ENCODE measurements at places on chromosomes 4 and X.

DNA sequence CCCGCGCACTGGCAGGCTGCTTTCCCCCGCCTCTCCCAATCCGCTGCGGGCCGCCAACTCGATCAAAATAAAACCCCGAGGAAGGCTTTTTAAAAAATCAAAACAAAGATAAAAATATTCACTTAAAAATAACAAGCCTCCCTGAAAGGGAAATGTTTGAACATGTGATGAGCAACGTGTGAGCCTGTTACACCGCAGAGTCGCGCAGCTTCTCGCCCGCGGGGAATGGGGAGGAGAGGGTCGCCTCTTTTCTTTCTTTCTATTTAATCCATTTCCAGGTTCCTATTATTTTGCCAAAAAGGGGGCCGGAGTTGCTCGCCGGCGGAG, 326.0 kb upstream of the F9 start:
- no peak for DNase-seq

DNA sequence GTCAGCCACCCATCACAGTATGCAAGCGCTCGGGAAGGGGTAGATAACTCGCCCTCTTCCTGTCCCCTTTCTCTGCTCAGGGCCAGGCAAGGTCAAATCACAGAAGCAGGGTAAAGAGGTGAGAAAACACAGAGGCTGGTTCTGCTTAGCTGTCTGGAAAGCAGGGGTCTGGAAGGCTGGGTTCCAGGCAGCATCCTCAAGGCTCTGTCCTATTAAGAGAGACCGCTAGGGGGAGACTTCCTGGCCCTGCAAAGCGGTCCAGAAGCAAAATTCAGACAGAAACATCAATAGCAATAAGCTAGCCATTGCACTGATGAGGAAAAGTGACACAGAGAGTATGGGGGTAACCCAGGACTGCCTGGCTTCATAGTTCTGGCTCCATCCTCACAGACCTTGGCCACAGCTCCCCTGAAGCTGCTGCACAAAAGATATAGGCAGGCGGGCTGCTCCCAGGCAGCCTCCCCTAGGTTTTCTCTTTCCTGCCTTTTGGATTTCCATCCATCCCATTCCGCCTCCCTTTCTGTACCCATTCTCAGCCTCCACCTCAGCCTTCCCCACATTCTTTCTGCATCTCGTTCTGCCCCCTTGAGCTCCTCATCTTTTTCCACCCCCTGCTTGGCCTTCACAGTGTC, 308.5 kb downstream of the EVC2 start:
- no peak for DNase-seq

DNA sequence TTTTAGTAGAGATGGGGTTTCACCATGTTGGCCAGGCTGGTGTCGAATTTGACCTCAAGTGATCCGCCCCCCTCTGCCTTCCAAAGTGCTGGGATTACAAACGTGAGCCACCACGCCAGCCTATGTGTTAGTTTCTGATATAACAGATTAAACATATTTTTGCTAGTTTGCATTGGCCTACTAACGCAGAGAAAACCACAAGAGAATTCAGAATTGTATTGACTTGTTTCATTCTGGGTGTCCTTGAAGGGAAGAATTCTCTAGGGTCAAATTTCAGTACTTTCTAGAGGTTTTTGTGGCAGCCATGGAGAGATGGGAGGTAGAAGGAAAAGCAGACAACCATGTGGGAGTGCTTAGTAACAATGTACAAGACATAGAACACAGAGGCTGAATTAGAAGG, 46.1 kb upstream of the BMPR1B start:
- no peak for DNase-seq

- DNase-seq, result no peak
These were observed 558.2 kb upstream of the DIPK2B start for GRCh38 chrX:45758738-45759397.

DNA sequence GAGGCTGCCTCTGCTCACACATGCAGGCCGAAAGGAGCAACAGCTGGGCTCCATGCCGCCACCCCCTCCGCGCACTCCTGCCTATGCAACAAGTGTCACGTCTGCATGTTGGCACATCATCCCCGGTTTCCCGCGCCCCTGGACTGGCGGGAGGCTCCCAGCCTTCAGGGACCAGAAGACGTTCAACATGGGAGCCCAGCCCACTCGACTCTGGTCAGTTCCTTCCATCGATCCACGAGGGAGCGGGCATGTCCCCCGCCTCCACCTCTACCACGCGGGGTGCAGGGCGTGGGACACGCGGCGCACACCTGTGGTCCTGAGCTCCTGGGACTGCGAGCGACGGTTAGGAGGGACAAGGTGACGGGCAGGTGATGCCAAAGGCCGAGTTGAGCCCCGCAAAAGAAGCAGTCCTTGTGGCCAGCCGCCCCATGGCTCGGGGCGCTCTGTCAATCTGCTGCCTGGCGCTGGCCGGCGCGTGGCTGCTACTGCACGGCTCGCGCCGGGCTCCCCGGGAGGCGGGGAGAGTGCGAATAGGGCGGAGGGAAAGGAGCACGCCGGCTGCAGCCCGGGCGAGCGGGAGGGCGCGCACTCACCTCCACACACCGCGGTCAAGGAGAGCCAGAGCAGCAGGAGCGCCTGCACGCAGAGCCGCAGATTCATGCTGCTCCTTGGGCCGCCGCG, 645 bp downstream of the APLN start:
- peak; percentile 41 for DNase-seq

DNA sequence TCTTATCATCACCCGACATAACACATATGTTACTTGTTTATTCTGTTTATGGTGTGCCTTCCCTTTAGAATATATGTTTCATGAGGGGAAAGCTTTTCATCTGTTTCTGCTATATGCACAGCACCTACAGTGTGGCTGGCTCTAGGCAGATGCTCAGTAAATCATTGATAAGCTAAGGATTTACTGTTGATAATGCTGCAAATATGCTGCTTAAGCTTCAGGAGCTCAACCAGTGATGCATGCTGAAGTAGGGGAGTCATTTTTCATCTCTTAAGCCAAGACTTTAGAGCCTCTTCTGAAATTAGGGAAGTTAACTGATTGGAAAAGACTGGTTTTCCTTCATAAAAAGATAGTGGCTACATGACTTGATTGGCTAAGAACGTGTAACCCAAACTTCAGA, 16.4 kb downstream of the FAT4 start:
- no peak for DNase-seq

DNA sequence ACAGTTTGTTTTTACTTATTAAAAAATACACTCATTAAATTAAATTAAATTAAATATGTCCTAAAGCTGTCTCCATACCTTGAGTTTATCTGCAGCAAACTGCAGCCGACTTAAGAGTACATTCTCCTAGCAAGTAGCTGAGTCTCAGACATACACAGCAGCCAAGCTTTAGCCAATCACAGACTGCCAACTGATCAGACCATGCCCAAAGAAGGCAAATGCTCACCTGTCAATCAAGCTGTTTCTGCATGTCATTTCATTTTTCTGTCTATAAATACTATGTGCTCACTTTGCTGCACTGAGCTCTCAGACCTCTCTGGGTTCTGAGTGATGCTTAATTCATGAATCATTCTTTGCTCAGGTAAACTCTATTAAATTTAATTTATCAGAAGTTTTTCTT, 280.9 kb upstream of the EPHA5 start:
- no peak for DNase-seq

DNA sequence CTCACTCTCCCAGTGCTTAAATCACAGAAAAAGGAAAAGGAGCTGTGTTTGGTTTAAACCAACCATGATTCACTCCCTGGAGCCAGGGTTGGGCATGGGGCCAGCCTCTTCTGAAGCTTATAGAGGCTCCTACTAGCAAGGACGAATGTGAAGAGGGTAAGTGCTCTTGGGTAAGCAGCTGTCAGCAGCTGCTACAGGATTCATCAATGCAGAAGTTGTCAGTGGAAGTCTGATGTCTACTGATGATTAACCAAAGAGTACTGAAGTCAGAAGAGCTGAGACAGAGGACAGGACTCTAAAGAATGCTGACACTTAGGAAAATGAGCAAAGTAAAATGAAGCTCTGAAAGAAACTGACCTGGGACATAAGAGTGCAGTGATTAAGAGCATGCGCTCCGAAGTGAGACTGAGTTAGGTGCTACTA, 32.7 kb upstream of the JADE1 start:
- DNase-seq, result peak; percentile 81

DNA sequence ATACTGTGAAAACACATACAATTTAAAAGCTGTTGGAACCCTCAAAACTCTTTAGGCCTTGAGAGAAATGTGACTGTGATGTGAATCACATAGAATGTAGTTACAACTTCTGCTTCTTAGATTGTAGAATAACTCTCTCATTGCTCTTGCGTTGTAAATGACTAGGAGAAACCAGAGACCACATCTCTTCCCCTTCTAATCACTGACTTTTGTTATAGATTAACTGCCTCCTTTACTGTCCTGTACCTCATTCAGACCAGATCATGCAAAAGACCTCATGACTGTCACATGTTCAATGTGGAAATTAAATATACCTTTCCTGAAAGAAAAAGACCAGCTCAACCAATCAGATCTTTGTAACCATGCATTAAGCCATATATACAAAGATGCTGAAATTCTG, 43.2 kb upstream of the NEIL3 start:
- DNase-seq, result no peak

DNA sequence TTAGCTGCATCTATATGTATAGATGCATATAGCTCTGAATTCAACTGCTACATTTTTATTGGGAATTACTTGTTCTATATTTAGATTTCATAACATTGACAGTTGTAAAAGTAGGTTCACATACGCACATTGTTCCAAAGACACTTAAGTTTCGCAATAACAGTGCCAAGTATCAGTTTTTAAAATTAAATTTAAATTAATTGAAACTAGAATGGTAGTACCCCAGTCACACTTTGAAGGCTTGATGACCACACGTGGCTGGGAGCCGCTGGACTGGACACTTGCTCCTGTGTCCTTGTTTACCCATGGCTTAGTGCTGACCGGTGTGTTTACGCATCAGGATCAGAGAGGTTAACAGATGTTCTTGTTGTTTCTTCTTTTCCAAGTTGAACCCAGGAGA, 140.7 kb upstream of the PSAPL1 start:
- no peak for DNase-seq

DNA sequence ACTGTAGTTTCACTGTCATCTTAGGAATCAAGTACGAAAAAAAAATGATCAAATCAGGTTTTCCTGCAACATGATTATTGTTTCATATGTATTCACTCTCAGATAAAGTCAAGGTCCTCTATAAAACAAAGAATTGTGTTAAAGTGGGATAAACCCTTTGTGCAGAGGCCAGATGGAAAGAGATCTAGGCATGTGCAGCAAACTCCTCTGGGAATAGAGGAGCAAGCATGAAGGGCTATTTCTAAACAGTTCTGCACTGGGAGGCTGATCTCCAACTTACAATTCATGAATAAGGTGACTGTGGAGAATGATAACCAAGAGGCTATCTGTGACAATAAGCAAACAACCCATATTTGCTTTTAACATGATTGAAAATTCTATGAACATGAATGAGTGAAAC, 2.4 kb upstream of the WDFY3 start:
- peak; percentile 42 for DNase-seq

DNA sequence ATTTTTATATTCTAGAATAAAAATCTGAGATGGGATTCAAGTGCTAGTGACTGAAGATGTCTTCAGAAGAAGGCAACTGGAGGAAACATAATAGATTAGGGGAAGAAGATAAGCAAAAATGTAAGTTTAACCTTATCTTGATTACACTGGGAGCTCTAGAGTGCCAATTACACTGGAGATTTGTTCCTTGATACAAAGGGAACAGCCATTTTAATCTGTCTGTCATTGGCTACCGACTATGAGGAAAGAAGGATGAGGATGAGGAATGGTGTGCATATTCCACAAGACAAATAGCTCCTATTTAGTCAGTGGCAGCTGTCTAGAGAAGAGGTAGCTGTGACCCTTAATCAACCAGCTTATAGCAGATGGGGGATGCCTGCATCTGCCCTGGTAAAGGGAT, 1034.5 kb upstream of the IGFBP7 start:
- DNase-seq, result no peak

- DNase-seq, result no peak
These were observed 33.1 kb downstream of the OSTC start for GRCh38 chr4:108683479-108683878.

DNA sequence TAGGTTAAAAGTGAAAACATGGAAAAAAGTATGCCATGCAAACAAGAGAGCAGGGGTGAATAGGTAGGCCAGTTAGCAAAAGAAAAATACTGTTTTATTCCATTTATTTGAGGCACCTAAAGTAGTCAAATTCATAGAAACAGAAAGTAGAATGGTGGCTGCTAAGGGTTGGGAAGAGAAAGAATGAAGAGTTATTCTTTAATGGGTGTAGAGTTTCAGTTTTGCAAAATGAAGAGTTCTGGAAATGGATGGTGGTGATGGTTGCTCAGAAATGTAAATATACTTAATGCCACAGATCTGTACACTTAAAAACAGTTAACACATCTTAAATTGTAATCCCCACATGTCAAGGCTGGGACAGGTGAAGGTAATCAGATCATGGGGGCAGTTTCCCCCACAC, 29.7 kb downstream of the PARM1 start:
- no peak for DNase-seq

- DNase-seq, result peak; percentile 2
These were observed 14.5 kb upstream of the TXLNG start for GRCh38 chrX:16771483-16772398.

GRCh38 chrX:134999469-134999868, 8.7 kb downstream of the SMIM10 start:
- DNase-seq, result peak; percentile 32

- DNase-seq, result no peak
These were observed 684.5 kb downstream of the PDHA2 start for GRCh38 chr4:96524311-96524875.

GRCh38 chrX:10524578-10524977, 95.8 kb downstream of the MID1 start:
- no peak for DNase-seq

DNA sequence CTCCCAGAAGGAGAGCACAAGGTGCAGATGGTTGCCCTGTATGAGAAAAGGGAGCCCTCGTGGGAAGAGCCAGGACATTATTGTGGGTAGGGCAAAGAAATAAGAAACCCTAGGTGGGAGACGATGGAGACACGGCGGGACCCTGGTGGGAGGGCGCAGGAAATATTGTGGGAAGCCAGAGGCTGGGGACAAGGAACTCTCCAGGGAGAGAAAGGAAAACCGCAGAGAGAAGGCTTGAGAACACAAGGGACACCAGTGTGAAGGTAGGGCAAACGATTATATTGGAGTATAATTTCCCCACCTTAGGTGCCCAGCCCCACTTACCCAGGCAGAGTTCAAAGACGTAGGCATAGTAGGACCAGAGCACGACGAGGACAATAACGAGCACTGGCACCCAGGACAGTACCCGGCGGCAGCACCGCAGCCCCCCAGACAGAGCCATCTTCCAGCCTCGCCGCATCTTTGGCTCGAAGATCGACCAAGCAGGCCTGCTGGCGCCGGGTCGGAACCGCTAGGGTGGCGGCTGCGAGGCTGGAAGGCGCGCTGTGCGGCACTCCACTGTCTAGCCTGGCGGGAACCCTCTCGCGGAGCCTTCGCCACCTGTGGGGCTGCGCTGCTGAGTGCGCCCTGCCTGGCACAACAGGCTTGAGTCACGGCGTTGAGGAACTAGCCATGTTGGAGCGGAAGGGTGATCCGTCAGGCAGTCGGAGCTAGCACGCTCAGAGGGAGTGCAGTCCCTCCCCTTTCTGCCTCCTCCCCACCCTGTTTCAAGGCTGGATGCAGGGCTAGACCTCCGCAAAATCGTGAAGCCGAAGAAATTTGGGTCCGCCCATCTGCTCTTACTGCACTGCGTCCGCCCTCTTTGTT, at the start of gene ZDHHC15:
TSS of gene ZDHHC15 (minus strand) at position 473 of the 867 bp plus-strand sequence. CDS start at position 460, 13 bp downstream.
- peak; percentile 82 for DNase-seq
